LHCN-M2 (cell line): ENCODE measurements at places on chromosomes 7 and 10.

DNA sequence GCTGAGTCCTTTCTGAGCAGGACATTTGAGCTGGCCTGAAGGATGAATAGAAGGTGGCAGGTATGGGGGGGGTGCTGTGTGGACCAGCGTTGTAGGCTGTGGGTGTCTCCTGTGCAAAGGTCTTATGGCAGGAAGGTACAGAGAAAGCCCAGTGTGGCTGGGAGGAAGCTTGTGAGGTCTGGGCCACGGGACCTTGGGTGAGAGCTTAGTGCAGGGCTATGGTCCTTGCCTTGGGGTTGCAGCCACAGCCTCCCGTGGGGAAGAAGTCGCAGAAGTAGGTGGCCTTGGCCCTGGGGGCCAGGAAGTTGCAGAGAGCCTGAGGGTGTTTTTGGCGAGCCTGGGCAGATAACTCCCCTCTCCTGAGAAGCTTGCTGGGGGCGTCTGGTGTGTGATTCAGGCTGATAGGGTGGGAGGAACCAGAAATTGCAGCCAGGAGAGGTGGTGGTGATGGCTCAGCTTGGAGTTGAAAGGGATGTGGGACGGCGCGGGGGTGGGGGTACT lies 172.0 kb upstream of the TNRC18 start:
- DNase-seq: no peak

DNA sequence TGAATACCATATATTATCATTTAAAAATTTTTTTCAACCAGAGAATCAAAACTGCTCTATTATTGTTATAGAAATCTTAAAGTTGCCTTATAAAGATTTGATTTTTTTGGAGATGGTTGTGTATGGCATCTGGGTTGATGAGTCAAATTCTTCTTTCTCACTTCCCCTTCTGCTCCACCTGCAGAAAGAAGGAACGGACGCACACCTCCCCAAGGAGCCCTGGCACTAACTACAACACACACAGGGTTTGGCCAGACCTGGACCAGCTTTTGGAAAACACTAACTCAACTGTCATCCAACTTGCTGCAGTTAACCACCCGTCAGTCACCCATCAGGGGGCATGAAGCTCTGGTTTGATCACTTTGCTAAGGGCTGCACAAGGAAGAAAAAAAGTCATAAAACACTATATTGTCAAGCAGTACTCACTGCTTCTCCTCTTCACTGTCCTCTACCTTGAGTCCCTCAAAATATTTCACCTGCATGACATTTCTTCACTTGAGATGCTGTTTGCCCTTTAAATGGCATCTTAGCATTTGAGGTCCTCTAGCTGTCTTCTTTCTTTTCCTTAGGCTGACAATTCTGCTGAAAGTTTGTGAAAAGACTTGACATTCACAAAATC lies 266.7 kb upstream of the PHF14 start:
- DNase-seq: no peak

- no peak for DNase-seq
Measured at GRCh38 chr7:87287738-87288341, 57.6 kb upstream of the CROT start.

DNA sequence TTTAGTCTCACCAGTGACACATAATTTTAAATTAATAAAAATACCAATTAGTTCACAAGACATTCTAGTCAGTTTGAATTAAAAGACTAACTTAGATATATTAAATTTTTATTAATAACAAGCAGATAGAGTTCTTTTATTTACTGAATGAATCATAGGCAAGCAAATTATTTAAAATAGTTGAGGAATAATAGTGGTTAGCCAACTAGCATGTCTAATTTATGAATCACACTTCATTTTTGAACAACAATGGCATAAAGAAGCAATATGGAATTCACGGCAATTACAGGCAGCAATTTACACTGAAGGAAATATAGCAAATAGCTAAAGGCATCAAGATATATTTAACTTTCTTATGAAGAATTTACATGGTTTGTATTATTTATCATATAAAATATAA lies 187.0 kb upstream of the SLC26A5 start:
- peak; percentile 44 for DNase-seq

DNA sequence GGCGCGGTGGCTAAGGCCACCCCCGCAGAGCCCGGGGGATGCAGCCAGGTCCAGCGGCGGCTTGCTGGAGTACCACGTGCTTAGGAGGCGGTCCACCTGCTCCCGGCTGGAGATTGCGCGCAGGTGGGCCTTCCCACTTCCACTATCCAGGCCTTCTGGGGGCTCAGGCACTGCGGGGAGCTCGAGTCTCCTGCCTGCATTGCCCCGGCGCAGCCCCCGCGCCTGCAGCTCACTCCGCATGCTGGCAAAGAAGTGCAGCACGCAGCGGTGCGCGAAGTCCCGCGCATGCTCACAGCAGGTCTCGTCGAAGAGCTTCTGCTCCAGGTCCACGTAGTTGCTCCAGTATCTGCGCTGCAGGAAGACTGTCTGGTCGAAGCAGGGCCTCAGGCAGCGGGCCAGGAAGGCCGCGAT lies 5.8 kb downstream of the CALHM3 start:
- DNase-seq: no peak

DNA sequence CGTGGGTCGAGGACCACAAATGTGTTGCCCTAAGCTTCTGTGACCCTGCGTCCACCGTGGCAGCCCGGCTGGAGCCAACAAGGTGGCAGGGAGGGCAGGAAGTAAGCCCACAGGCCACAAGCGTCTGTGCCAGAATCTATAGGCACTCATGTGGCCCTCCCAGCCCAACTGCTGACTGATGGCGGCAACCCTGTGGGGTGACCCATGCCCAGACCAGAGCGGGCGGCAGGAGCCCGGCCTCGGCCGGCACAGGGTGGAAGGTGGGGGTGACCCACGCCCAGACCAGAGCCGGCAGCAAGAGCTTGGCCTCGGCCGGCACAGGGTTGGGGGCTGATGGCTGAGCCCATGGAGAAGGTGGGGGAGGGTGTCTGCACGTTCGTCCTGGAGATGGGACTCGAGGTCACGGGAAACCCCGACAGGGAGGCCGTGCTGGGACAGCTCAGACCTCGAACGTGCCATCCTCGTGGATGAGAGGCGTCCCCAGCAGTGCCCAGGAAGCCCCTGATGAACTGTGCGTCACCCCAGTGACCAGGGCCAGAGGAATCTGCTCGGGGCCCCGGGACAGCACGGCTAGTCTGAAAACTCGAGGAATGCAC lies 181.0 kb downstream of the ELFN1 start:
- no peak for DNase-seq
